Transverse colon (tissue), 4 donors: ENCODE measurements at places on chromosomes 16 and 17.

DNA sequence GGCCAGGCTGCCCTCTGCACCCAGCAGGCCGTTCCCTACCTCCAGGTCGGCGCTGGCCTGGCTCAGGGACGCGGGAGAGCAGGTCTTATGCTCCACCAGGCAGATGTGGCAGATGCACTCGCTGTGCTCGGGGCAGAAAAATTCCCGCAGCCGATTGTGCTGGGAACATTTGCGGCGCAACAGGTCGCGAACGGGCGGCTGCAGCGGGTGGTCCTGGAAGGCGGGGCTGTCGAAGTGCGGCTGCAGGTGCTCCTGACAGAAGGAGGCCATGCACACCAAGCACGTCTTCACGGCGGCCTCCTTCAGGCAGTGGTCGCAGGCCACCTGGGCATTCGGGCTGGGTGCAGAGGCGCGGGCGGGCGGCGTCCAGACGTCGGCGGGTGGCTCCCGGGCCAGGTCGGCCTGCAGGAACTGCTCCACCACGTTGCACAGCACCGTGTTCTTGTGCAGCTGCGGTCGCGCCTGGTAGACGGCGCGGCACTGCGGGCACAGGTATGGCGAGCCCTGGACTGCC lies 439 bp downstream of the TRIM25 start:
- no peak for DNase-seq
- H3K36me3 ChIP-seq: no peaks in the 10 kb centered on the region
- no peaks in the 10 kb centered on the region for H3K27me3 ChIP-seq
- H3K4me3 ChIP-seq: peak overlapping the region; percentile 78
- H3K27ac ChIP-seq: peak overlapping the region; percentile 92
- H3K4me1 ChIP-seq: peaks cover 46% of the 10 kb centered on the region

GRCh38 chr17:50180111-50180510 lies 14.3 kb downstream of the SGCA start:
- H3K27ac ChIP-seq: no peak overlapping the region
- no peaks in the 10 kb centered on the region for H3K36me3 ChIP-seq
- no peak overlapping the region for H3K4me3 ChIP-seq

DNA sequence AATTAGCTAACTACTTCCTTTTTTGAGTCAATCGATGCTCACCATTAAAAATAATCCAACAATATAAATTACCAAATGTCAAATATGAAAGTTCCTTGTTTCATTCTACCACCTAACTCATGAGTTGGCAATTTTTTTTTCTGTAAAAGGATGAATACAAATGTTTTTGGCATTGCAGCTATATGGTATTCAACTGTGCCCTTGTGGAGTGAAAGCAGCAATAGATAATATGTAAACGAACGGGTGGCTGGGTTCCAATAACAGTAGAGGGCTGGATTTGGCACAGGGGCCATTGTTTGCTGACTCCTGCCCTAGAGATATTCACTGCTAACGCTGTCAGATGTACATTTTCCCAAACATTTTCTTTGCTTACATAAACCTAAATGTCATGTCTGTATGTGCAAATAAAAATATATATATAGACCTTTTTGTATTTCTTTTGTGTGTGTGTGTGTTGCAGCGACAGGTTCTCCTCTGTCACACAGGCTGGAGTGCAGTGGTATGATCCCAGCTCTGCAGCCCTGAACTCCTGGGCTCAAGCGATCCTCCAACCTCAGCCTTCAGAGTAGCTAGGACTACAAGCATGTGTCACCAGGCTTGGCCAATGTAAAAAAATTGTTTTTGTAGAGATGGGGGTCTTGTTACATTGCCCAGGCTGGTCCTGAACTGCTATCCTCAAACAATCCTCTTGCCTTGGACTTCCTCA lies 73.9 kb downstream of the RPGRIP1L start:
- DNase-seq: no peak
- no peaks in the 10 kb centered on the region for H3K27me3 ChIP-seq
- H3K4me3 ChIP-seq: no peak overlapping the region
- H3K36me3 ChIP-seq: no peaks in the 10 kb centered on the region

DNA sequence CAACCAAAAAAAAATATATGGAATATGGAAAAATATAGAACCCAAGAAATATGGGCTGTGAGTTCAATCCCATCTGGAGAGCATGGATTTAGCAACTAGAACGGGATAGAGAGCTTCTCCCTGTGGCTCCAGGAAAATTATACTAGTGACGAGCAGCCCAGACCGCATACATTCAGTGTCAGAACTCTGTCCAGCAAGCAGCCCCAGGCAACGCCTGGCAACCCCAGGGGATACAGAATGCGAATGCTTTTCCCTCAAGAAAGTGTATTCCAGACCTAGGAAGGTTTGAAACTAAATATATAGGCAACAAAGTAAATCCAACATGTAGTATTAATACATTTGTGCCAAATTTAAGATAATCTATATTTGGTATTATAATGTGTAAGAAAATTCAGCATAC lies 13.5 kb upstream of the ASGR2 start:
- H3K4me1 ChIP-seq: no peaks in the 10 kb centered on the region
- H3K27ac ChIP-seq: no peak overlapping the region
- H3K4me3 ChIP-seq: no peak overlapping the region
- no peaks in the 10 kb centered on the region for H3K36me3 ChIP-seq

DNA sequence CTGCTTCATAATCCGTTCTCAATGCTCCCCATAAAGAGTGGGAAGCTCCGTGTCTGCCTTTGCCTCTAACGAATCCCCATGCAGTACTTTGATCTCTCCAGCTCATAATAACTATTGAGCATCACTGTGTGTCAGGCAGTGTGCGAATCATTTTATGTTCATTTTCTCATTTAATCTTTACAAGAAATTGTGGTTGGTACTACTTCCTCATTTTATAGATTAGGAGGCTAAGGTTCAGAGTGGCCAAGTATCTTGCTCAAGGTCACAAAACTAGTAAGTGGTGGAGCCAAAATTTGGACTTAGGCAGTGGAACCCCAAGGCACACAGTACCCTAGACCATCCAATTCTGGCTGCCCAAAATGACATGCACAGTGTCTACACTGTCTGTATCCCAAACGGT lies 44.8 kb downstream of the ABCC12 start:
- H3K4me1 ChIP-seq: no peaks in the 10 kb centered on the region
- no peaks in the 10 kb centered on the region for H3K36me3 ChIP-seq
- no peaks in the 10 kb centered on the region for H3K27me3 ChIP-seq

- DNase-seq: no peak
- H3K36me3 ChIP-seq: no peaks in the 10 kb centered on the region
- H3K4me3 ChIP-seq: no peak overlapping the region
- H3K27ac ChIP-seq: no peak overlapping the region
Measured at GRCh38 chr17:43439041-43439440, 40.2 kb downstream of the ARL4D start.

GRCh38 chr17:67995570-67996263 lies 552 bp downstream of the C17orf58 start:
- H3K27ac ChIP-seq: peak overlapping the region; percentile 99
- DNase-seq: peak; percentile 19
- no peaks in the 10 kb centered on the region for H3K36me3 ChIP-seq
- H3K4me3 ChIP-seq: peak overlapping the region; percentile 63
- H3K4me1 ChIP-seq: peaks cover 16% of the 10 kb centered on the region

GRCh38 chr17:34578656-34579016 lies 746 bp upstream of the TMEM132E start:
- peak overlapping the region; percentile 52 for H3K4me3 ChIP-seq
- H3K27me3 ChIP-seq: peaks cover 81% of the 10 kb centered on the region
- H3K27ac ChIP-seq: no peak overlapping the region

DNA sequence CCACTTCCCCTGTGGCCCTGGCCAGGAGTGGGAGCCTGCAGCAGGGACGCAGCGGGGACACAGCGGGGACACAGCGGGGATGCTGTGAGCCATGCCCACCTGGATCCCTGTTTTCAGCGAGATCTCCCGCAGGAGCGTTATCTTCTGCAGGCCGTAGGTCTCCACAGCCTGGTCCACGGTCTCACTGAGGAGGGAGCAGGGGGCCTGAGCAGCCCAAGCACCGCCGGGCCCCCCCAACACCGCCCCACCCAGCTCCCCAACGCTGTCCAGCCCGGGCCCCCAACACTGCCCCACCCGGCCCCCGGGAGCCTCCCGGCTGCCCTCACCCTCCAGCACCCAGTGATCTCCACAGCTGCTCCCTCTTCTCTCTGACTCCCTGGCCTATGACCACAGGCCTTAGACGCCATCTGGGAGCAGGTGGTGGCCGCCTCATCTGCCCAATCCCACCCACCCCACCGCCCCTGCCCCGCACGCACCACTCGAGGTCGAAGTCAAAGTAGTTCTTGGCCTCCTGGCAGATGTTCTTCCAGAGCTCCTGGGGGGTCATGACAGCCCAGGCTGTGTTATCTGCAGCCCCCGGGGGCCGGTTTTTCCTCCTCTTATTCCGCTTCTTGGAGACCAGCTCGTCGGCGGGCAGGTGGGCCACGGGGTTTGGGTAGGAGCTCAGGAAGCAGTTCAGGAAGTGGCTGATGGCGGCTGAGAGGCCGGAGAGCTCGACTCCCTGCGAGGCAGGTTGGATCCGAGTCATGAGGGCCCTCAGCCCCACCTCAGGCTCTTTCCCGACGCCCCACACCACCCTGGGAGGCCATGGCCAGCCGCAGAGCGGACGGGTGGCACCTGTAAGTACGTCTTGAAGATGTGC lies 17.0 kb downstream of the CLUH start:
- no peak overlapping the region for H3K27ac ChIP-seq
- peak; percentile 7 for DNase-seq
- no peaks in the 10 kb centered on the region for H3K4me1 ChIP-seq
- no peaks in the 10 kb centered on the region for H3K27me3 ChIP-seq
- peaks cover 9% of the 10 kb centered on the region for H3K36me3 ChIP-seq

DNA sequence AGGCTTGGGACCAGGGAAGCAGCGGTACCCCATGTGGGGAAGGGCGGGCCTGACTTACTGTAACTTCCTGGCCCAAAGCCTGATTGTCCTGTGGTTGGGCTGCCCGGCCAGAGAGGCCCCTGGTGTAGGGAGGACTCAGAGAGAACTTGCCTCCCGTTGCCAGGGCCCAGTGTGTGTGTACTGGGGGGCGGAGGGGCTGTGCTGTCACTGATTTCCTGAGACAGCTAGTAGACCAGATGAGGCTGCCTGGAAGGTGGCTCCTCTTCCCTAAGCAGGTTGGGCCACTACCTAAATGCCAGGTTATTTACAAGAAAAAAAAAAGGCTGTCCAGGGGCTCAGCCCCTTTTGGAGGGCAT lies 16.7 kb downstream of the SOCS3 start:
- no peak overlapping the region for H3K4me3 ChIP-seq
- peaks cover 29% of the 10 kb centered on the region for H3K4me1 ChIP-seq
- H3K27me3 ChIP-seq: no peaks in the 10 kb centered on the region
- no peaks in the 10 kb centered on the region for H3K36me3 ChIP-seq
- DNase-seq: peak; percentile 60

DNA sequence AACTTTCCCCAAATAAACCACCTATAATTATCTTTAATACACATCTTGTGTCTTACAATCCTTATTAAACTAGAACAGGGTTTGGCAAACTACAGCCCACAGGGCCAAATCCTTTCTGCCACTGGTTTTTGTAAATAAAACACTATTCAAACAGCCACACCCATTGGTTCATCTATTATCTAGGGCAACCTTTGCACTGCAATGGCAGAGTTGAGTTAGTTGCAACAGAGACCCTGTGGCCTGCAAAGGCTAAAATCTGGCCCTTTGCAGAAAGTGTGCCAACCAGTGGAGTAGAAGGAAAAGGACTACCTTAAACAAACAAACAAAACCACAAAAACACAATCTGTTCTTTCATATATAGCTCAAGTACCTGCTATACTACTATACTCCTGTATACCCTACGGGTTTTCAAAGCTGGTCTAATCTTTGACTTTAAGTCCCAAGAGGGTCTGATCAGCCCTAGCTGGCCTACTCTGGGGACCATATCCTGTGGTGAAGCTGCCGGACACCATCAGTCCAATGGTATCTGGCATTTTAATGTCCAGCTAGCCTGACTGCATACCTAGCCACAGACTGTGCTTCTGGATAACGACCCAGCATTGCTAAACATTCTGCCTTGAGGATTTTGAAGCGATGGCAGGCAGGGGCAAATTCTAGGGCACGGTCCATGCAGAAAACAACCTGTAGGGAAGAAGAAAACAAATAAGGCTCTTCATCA lies 23.3 kb downstream of the CNP start:
- H3K4me1 ChIP-seq: peaks cover 3% of the 10 kb centered on the region
- H3K36me3 ChIP-seq: no peaks in the 10 kb centered on the region
- no peak for DNase-seq
- H3K27me3 ChIP-seq: no peaks in the 10 kb centered on the region

GRCh38 chr16:70407811-70408274 lies 31.1 kb downstream of the ST3GAL2 start:
- no peaks in the 10 kb centered on the region for H3K4me1 ChIP-seq
- no peaks in the 10 kb centered on the region for H3K36me3 ChIP-seq
- no peaks in the 10 kb centered on the region for H3K27me3 ChIP-seq
- H3K4me3 ChIP-seq: no peak overlapping the region

- no peaks in the 10 kb centered on the region for H3K27me3 ChIP-seq
- peaks cover 19% of the 10 kb centered on the region for H3K4me1 ChIP-seq
- no peaks in the 10 kb centered on the region for H3K36me3 ChIP-seq
- no peak for DNase-seq
Measured at GRCh38 chr16:74982256-74982655, 2.7 kb downstream of the WDR59 start.

GRCh38 chr17:48770954-48771353 lies 42.4 kb upstream of the HOXB13 start:
- H3K4me1 ChIP-seq: no peaks in the 10 kb centered on the region
- DNase-seq: no peak
- H3K4me3 ChIP-seq: no peak overlapping the region
- H3K36me3 ChIP-seq: no peaks in the 10 kb centered on the region
- H3K27me3 ChIP-seq: peaks cover 21% of the 10 kb centered on the region

GRCh38 chr17:67137860-67138259 lies 93.5 kb downstream of the CACNG1 start:
- H3K4me1 ChIP-seq: no peaks in the 10 kb centered on the region
- H3K36me3 ChIP-seq: peaks cover 25% of the 10 kb centered on the region
- DNase-seq: no peak
- no peaks in the 10 kb centered on the region for H3K27me3 ChIP-seq

DNA sequence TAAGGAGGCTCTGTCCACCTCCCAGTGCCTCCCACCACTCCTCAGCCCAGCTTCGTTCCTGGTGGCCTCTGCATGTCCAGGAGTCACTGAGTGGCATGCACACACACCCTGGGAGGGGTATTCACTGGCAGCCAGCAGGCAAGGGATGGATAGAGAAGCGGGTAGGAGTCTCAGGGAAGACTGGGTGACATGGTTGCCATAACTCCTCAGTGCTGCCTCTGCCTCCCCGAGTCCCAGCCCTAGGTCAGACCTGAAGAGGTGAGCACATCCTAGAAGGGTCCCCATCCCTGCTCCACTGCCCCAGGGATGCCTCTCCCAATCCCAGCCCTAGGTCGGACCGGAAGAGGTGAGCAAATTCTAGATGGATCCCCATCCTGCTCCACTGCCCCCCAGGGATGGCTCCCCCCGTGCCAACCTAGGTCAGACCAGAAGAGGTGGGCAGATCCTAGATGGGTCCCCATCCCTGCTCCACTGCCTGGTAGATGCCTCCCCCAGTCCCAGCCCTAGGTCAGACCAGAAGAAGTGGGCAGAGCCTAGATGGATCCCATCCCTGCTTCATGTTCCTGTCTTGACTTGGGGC lies 197.0 kb downstream of the IRF8 start:
- H3K36me3 ChIP-seq: no peaks in the 10 kb centered on the region
- no peak overlapping the region for H3K27ac ChIP-seq
- H3K27me3 ChIP-seq: no peaks in the 10 kb centered on the region
- peaks cover 4% of the 10 kb centered on the region for H3K4me1 ChIP-seq
- no peak for DNase-seq
- H3K4me3 ChIP-seq: no peak overlapping the region
